ENCODE measurements at places on chromosomes 1 and 21.

GRCh38 chr1:218494449-218494852 is 149.3 kb downstream of the TGFB2 start:
- no peak for DNase-seq

DNA sequence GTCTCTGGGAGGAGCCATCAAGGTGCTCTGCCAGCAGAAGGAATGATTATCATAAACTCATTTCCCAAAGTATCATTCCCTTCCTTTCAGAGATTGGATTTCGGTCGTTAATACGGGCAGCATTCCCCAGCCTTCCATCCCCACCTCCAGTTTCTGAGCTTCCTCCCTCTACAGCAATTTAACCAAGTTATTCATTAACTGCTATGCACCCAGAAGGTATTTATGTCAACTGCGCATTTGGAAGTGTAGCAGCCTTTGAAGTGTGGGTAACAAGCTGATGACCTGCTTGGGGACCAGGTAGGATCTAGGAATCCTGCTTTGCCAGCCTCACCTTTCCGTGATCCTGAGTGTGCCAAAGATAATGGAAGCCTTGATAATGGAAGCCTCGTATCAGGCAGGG is 172.4 kb upstream of the IGSF21 start:
- DNase-seq: no peak

GRCh38 chr21:41610042-41610839 is 102.3 kb upstream of the TMPRSS2 start:
- DNase-seq: peak; percentile 40

GRCh38 chr1:21913258-21913657 is 23.9 kb downstream of the HSPG2 start:
- no peak for DNase-seq

DNA sequence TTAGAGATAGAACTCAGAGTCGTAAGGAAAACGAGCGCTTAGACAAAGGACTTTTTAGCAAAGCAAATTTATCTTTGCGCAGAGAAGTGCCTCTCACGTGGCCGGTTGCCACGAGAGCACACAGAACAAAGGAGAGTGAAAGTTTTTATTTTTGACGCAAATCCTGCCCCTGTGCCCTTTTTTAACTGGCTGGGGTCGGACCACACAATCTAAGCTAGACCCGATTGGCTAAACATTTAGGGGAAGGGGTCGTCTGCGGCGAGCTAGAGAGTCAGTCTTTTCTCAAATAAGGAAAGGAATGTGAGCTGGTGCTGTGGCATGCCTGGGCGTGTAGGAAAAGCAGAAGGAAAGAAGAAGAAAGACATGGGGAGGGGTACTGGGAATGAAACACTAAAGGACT is 2.4 kb downstream of the KRTAP10-2 start:
- no peak for DNase-seq

DNA sequence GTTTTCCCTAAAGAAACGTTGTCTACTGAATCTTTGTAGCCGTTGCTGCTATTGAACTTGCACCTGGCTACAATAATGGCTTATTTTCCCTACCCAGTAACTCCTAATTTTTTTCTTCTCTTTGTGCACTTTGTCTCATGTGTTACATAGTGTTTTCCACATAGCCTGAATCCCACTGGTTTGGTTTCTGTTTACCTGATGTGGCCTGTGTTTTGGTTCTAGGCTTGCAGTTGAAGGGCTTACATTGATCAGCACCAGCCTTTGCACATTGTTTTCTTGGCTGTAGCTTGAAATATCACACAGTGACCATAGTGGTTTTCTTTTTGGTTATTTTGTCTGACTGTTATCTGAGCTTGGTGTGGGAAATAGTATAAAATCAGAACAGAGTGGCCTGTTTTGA is 29.5 kb downstream of the ST3GAL3 start:
- DNase-seq: no peak

DNA sequence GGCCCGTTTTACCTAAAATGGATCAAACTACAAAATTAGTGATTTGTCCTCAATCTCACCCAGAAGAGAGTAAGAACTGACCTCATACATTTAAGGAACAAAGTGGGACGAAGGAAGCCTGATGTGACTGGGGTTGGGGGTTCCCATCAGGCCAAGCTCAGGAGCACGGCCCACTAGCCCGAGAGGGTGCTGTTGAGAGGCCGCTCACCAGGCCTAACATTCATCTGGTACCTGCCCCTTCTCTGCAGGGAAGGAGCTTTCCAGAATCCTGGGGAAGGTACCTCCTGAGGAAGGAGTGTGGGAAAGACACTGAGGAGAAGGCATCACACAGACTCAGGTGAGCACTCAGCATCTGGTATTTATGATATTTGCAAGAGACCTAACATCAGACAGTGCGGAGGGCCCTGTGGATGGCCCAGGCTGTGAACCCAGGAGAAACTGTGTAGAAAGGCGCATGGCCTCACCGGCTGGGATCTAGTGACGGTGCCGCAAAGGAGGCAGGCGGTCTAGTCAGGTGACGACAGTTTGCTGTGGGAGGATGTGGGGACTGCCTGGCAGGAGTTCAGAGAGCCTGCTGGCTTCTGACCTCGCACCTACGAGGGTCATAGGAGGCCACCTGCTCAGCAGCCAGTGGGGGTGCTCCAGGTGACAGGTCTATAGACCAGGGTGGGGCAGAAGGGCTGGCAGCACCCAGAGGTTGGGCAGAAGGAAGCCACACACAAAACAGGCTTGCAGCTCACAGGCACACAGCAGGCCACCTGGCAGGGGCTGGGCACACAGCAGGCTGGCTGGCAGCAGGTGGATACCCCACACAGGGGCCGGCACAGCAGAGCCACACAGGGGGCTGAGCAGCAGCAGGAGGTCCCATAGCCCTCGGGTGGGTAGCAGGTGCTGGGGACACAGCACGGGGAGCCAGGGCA is 543 bp downstream of the KRTAP12-4 start:
- DNase-seq: peak; percentile 54
